ENCODE measurements at places on chromosomes 16 and 17. TPM values are rescaled to one million over a fixed set of nuclear protein-coding genes. Genes with fewer than 3 reads are reported as not detected.

DNA sequence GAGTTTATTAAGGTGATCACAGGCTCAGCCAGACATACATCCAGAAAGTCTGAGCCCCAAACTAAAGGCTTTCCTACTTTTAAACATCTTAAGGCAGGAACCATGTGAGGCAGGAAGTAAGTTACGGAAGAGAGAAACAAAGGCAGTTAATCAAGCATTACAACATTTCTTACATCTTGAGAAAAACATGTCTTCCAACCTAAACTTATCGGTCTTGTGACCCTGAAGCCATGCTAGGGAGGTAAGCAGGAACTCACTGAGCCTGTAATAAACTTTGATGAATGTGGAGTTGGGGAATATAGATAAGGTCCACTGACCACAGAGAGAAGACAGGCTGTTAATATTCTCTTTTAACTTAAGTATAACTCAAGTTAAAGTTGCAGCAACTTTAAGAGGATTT lies 3.5 kb upstream of the ACSM3 start:
- no peaks in the 10 kb centered on the region for H3K36me3 ChIP-seq
- no peak for DNase-seq
- H3K27ac ChIP-seq: no peak overlapping the region
- peaks cover 8% of the 10 kb centered on the region for H3K4me1 ChIP-seq
- no peak overlapping the region for H3K4me3 ChIP-seq
- no peaks in the 10 kb centered on the region for H3K27me3 ChIP-seq

DNA sequence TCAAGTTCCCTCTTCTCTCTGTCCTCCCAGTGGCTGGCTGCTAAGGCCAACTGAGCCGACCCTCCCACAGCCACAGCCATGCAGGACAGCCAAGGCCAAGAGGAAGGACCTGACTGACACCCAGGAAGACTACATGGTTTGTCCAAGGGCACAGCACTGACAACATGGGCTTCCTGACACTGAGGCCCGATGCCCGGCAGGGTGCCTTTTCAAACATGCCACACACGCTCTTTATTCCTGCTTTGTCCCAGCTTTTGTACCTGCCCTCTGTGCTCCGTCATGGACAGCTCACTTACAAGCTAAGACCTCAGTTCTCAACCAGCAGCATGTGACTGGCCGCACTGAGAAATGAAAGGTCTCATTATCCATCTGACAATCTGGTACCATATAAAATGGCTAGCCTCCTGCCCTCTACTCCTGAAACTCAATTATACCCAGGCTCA lies 45.8 kb downstream of the TEX2 start:
- peaks cover 3% of the 10 kb centered on the region for H3K27me3 ChIP-seq
- peaks cover 17% of the 10 kb centered on the region for H3K36me3 ChIP-seq
- no peak for DNase-seq
- no peak overlapping the region for H3K4me3 ChIP-seq
- peaks cover 67% of the 10 kb centered on the region for H3K4me1 ChIP-seq
- H3K27ac ChIP-seq: peak overlapping the region; percentile 35

DNA sequence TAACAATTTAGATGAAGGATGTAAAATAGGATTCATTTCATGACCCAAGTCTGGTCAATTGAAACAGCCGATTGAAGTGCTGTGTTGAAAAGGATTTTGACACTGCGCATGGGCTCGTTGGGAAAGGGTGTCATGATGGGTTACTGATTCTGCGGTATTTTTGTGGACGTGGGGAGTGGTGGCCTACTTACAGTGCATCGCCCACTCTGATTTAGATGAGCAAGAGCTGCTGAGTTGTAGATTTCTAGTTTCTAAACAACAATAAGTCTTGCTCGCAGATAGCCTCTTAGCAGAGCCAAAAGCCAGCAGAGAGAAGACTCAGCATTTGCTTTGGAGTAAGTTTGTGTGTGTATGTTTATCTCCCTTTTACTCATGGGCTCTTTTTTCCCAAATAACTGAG lies 731.0 kb downstream of the MAF start:
- DNase-seq: no peak
- H3K27ac ChIP-seq: no peak overlapping the region
- H3K4me3 ChIP-seq: no peak overlapping the region
- H3K27me3 ChIP-seq: no peaks in the 10 kb centered on the region

The GAST gene
- 119 TPM for total RNA-seq

DNA sequence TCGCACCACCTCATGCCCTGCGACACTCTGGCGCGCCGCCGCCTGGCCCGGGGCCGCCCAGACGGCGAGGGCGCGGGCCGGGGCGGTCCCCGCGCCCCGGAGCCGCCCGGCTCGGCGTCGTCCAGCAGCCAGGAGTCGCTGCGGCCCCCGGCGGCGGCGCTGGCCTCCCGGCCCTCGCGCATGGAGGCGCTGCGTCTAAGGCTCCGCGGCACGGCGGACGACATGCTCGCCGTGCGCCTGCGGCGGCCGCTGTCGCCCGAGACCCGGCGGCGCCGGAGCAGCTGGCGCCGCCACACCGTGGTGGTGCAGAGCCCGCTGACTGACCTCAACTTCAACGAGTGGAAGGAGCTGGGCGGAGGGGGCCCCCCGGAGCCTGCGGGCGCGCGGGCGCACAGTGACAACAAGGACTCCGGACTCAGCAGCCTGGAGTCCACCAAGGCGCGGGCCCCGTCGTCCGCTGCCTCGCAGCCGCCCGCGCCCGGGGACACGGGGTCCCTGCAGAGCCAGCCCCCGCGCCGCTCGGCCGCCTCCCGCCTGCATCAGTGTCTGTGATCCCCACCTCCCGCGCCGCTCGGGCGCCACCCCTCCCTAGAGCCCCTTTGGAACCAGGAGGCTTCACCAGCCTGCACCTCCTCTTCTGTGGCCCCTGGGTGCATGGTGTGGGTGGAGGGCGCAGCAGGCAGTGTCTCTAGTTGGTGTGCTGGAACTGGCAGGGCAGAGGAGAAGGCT lies 82.3 kb downstream of the ARHGAP23 start:
- H3K4me1 ChIP-seq: peaks cover 6% of the 10 kb centered on the region
- H3K36me3 ChIP-seq: peaks cover 9% of the 10 kb centered on the region
- no peak for DNase-seq
- H3K27ac ChIP-seq: peak overlapping the region; percentile 88
- peaks cover 39% of the 10 kb centered on the region for H3K27me3 ChIP-seq

DNA sequence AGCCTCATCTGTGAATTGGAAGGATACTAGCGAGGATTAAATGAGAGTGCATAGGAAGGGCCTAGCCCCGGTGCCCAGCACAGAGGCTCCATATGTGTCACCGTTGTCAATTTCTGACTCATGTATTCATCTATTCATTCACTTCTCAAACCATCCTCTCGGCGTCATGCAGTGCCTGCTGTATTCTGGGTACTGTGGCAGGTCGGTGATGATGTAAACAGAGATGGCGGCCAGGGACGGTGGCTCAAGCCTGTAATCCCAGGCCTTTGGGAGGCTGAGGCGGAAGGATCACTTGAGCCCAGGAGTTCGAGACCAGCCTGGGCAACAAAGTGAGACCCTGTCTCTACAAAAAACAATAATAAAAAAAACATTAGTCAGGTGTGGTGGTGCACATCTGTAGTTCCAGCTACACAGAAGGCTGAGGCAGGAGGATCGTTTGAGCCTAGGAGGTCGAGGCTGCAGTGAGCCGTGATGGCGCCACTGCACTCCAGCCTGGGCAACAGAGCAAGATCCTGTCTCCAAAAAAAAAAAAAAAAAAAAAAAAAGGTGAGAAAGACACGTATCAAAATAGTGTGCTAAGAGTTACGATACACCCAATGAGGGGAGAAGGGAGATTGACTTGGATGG lies 4.3 kb upstream of the PPP1R1B start:
- no peak overlapping the region for H3K4me3 ChIP-seq
- peaks cover 6% of the 10 kb centered on the region for H3K4me1 ChIP-seq
- H3K27me3 ChIP-seq: peaks cover 69% of the 10 kb centered on the region
- H3K27ac ChIP-seq: no peak overlapping the region
- no peaks in the 10 kb centered on the region for H3K36me3 ChIP-seq

- no peak overlapping the region for H3K4me3 ChIP-seq
- peaks cover 4% of the 10 kb centered on the region for H3K27me3 ChIP-seq
- no peak overlapping the region for H3K27ac ChIP-seq
- peak; percentile 45 for DNase-seq
Measured at GRCh38 chr17:8826808-8827435, 27.8 kb upstream of the MFSD6L start.

DNA sequence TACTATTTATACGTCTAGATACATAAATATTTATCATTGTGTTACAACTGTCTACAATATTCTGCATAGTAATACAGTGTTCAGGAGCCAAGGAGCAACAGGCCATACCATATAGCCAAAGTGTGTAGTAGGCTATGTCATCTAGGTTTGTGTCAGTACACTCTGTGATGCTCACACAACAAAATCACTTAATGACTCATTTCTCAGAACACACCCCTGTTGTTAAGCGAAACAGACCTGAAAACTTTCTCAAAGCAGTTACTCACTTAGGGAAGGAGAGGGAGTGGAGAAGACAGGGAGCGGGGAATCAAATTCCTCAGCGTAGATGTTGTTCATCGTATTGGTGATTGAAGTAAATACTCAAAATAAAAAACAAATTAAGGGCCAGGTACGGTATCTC lies 269.5 kb downstream of the STX8 start:
- H3K4me1 ChIP-seq: peaks cover 18% of the 10 kb centered on the region
- H3K4me3 ChIP-seq: no peak overlapping the region
- H3K27me3 ChIP-seq: no peaks in the 10 kb centered on the region
- no peak for DNase-seq
- peaks cover 7% of the 10 kb centered on the region for H3K36me3 ChIP-seq
- H3K27ac ChIP-seq: peak overlapping the region; percentile 59

DNA sequence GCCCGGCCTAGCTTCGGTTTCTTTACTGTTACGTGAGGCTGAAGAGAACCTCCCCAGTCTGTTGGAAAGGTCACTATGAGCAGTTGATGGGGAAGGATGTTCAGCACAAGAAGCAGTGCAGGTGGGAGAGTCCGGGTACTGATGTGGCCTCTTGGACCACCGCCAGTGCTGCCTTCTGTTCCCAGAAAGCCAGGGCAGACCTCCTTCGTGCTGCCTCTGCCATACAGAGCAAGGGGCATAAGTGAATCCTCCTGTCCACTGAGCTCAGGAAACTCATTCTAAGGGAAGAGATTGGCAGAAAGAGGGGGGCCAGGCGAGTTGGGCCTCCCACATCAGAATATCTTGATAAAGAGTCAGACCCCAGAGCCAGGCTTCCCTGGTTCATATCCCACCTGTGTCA lies 3.7 kb downstream of the PPP4C start:
- no peak overlapping the region for H3K27ac ChIP-seq
- H3K27me3 ChIP-seq: no peaks in the 10 kb centered on the region
- DNase-seq: no peak
- H3K4me1 ChIP-seq: peaks cover 24% of the 10 kb centered on the region
- no peak overlapping the region for H3K4me3 ChIP-seq

- no peaks in the 10 kb centered on the region for H3K27me3 ChIP-seq
- H3K4me1 ChIP-seq: peaks cover 7% of the 10 kb centered on the region
- no peak overlapping the region for H3K27ac ChIP-seq
- H3K36me3 ChIP-seq: peaks cover 5% of the 10 kb centered on the region
Measured at GRCh38 chr16:35011-35677, 18.3 kb downstream of the POLR3K start.

The HBQ1 gene
- 1.1 TPM for total RNA-seq

The PRR35 gene
- total RNA-seq: 0.12 TPM

The CHAD gene
- total RNA-seq: not detected

The GDPD3 gene
- 23.2 TPM for total RNA-seq

GRCh38 chr16:9447195-9447551 lies 355.7 kb downstream of the HAPSTR1 start:
- peaks cover 21% of the 10 kb centered on the region for H3K27me3 ChIP-seq
- H3K4me1 ChIP-seq: no peaks in the 10 kb centered on the region
- no peak for DNase-seq
- H3K36me3 ChIP-seq: no peaks in the 10 kb centered on the region
- no peak overlapping the region for H3K27ac ChIP-seq

The RPUSD1 gene
- total RNA-seq: 26.6 TPM

- H3K27me3 ChIP-seq: no peaks in the 10 kb centered on the region
- peaks cover 13% of the 10 kb centered on the region for H3K36me3 ChIP-seq
- peaks cover 71% of the 10 kb centered on the region for H3K4me1 ChIP-seq
- no peak for DNase-seq
- H3K4me3 ChIP-seq: no peak overlapping the region
- no peak overlapping the region for H3K27ac ChIP-seq
Measured at GRCh38 chr17:57410169-57410568, 153.8 kb downstream of the MSI2 start.

The ZNF785 gene
- total RNA-seq: 22.4 TPM

The GPR139 gene
- not detected for total RNA-seq

GRCh38 chr16:28591355-28591754 lies 5.5 kb downstream of the SULT1A2 start:
- no peaks in the 10 kb centered on the region for H3K27me3 ChIP-seq
- no peak overlapping the region for H3K4me3 ChIP-seq
- no peak overlapping the region for H3K27ac ChIP-seq
- H3K4me1 ChIP-seq: no peaks in the 10 kb centered on the region
- DNase-seq: no peak
- peaks cover 6% of the 10 kb centered on the region for H3K36me3 ChIP-seq
